ENCODE measurements at places on chromosomes 7 and 10.

GRCh38 chr7:105805447-105806019 lies 70.9 kb downstream of the ATXN7L1 start:
- DNase-seq = no peak

GRCh38 chr10:1903982-1904381 lies 166.7 kb upstream of the ADARB2 start:
- no peak for DNase-seq

DNA sequence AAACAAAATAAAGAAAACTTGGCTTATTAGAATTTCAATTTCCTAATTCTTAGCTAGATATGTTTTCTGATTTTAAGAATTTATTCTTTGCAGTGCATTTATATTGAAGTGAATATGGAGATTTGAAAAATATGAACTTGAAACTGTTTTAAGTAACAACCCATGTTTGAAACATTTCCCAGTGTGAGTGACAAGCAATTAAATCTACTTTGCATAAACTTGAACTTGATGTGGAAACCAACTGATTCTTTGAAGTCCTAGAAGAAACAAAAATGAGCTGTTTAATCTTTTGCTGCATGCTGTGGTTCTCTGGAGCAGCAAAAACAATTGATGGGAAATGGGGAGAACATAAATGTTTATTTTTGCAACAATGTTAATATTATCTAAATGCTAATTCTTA lies 430.2 kb downstream of the ARL4A start:
- DNase-seq = no peak

GRCh38 chr10:128687408-128687807 lies 561.2 kb upstream of the MKI67 start:
- DNase-seq = no peak

DNA sequence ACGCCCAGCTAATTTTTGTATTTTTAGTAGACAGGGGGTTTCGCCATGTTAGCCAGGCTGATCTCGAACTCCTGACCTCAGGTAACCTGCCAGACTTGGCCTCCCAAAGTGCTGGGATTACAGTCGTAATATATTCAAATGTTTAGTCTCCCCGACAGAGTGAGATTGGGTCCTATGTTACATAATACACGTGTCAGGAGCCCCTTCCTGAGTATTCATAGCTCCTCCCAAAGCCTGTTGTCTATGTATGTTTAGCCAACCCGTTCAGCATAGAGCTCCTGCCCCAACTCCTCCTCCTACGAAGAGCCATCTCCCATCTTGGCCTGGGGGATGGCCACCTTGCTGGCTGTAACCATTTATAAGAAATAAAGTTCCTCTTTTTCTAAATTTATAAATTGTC lies 2.7 kb upstream of the PPP2R2D start:
- no peak for DNase-seq

DNA sequence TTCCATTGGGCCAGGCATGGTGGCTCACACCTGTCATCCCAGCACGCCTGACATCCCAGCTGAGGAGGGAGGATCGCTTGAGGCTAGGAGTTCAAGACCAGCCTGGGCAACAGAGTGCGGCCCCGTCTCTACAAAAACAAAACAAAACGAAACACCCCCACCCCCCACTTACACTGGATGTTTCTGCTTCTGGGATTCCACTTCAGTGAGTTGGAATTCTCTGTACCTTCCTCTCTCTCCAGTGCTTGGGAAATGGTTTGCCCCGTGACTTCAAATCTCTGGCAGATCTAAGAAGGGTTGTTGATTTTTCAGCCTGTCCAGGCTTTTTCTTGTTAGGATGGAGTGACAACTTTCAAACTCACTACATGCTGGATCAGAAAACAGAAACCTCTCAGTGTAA lies 106.9 kb downstream of the ANLN start:
- no peak for DNase-seq

DNA sequence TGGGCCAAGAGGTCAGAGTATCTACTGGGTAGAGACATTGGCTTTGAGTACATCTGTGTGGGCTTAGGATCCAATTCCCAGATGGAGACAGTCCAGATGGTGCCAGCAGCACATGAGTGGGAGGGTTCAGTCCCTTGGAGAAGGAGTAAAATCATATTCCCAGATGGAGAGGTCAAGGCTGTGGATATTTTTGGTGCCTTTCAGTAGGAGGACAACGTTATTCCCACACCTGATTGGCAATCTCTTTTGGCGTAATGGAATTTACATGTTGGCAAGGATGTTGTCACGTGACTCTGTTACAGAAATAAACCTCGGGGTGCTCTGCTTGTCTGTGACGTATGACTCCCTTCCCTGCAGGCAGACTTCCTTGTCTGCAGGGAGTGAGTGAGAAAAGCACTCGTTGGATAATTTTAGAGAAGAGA lies 27.6 kb downstream of the NPS start:
- DNase-seq = no peak

DNA sequence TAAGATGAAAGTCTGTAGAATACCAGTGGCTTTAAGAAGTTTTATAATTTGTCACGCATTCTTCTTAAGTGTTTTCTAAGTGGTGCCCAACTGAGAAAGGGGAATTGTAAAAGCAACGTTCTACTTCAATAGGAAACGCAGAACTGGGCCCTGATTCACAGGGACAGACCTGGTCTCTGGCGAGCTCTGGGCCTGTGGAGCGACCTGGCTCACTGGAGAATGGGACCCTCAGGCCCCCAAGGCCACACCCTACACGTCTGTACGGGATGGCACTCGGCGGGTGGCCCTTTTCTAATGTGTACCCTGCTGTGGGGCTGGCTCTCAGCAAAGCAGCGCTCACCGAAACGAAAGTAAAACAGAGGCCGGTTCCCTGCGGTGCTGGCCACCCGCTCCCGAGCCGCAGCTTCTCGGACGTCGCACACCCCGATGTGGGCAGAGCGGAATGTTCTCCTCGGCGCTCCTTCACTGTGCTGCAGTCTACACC lies 205.0 kb downstream of the DIP2C start:
- DNase-seq = peak; percentile 50

GRCh38 chr10:129912986-129913695 lies 50.9 kb downstream of the EBF3 start:
- no peak for DNase-seq

- DNase-seq = no peak
These were observed 213.9 kb downstream of the ELFN1 start for GRCh38 chr7:1883834-1884582.

GRCh38 chr7:44247868-44248651 lies 47.3 kb downstream of the YKT6 start:
- DNase-seq = no peak

DNA sequence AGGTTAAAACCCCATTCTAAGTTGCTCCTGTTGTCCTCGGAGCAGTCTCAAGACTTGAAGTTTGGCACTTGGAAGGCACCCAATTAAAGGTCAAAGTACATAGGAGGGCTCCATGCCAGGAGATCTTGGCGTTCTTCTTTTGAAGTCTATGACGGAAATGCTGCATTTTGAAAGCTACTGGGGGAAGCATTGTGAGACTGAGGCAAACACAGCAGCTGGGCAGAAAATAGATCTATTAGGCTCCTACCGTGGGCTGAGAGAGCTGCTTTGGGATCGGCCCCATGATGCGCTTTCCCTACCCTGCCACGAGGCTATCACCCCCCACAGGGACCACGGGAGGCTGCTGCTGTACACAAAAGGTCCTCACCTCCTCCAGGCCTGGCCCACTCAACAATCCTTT lies 20.0 kb downstream of the KIAA1549 start:
- DNase-seq = no peak

DNA sequence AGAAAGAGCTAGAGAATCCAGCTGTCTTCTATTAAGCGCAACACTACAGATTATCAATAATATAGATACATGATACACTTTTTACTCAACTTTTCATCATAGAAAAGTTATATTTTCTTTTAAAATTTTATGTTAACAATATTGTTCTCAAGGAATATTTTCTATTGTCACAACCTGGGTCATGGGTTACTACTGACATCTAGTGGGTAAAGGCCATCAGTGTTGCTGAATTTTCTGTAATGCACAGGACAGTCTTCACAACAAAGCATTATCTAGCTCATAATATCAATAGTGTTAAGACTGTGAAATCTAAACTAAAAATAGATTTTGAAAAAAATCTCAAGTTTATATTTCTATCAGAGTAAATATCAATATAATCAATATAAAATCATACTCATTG lies 209.8 kb downstream of the ZNF33B start:
- DNase-seq = no peak

DNA sequence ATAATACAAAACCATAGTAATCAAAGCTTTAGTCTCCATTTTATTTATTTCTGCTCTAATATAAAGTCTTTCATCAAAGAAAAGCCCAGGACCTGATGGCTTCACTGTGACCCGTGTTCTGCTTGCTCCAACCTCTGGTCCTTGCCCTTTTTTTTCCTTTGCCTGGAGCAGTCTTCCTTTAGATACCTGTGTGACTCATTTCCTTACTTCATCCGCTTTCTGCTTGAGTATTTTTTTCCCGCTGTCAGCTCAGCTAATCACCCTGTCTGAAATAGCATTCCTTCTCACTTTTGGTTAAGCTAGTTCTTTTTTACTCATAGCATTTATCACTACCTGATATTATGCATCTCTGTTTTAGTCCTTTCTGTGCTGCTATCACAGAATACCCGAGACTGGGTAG lies 194.8 kb downstream of the ABCA13 start:
- DNase-seq = no peak

DNA sequence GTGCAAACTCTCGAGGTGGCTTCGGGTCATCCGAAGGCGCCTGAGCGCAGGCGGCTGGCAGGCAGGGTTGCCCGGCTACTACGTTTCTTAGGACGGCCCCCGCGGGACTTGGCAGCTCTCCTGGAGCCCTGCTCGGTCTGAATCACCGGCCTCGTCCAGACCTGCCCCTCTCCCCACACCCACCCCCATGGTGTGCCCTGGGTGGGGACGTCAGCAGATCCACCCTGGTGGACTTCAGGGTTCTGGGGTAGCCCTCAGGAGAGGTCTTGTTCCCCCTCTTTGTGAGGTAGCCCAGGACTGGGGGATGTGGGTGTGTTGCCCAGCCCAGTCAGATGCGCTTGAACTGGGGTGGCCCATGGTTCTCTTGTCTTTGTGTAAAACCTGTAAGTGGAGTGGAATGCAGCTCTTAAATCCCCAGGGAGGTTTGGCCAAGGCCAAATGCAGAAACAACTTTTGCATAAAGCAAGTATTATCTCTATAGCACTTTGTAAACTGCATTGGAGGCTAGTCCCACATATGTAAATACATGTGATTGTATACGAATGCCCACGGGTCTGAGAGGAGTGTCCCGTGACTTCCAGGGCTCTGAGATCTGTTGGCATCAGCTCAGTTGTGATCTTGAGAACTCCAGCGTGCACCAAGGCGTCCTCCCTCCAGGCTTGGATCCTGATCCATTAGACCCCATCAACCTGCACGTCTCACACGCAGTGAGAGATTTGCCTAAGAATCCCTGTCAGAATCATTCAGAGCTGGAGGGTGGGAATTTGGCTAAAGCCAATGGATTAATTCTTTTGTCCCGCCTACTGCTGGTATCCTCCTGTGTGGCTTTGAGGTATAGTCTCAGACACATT lies 1.8 kb downstream of the PFKFB3 start:
- DNase-seq = peak; percentile 5

DNA sequence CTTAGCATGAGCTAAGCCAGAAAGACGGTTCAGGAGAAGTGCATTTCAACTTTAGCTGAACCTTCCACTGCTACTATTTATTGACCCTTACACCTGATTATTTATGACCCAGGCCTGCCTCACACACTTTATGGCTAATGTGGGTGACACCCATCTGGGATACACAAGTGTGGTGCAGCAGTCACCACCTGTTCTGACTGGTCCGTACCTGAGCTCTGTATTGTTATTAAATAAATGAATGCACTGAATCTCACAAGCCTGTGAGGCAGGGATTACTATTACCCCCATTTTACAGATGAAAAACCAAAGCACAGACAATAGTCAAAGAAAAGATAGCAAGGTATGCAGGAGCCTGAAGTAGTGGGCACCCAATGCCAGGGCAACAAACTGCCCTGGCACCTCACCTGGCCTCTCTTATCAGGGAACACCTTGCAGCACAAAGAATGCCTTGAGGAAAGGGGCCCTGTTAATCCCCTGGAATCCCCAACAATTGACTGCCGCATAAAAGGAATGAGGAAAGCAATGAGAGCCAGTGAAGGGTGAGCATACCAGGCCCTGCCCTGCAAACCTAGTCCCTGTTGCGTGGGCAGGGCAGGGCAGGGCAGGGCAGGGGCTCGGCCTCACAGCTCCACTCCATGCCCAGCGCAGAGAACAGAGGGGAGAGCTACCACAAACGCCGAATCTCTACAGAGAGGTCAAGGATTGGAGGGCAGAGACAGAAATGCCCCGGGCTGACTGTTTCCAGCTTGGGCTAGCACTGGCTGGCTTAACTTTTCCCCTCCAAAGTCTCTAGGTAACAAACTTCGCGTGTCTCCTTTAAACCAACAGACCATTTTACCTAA lies 1.3 kb downstream of the ANXA11 start:
- DNase-seq = no peak

GRCh38 chr7:86708031-86708680 lies 64.4 kb downstream of the GRM3 start:
- DNase-seq = no peak

- DNase-seq = no peak
These were observed 69.5 kb downstream of the TCERG1L start for GRCh38 chr10:131242007-131242406.

DNA sequence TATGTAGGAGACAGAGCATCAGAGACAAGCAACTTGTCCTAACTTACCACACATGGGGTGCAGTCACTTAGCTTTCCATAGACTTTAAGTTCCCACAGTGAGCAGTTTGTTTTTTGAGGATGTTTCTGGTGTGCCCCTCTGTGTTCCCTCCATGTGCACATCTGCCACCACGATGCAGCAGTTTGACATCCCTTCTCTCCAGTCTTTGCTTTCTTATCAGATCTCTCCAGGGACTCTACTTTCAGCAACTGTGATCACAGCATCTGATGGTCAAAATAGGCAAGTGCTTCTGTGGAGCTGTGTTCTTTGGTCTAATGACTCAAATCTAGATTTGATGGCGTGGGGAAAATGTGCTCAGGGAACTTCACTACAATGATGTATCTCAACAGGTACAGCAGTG lies 96.5 kb upstream of the NAMPT start:
- no peak for DNase-seq

- DNase-seq = no peak
These were observed 977 bp downstream of the CALU start for GRCh38 chr7:128739990-128740682.

GRCh38 chr7:14825912-14826311 lies 76.6 kb downstream of the DGKB start:
- DNase-seq = no peak

DNA sequence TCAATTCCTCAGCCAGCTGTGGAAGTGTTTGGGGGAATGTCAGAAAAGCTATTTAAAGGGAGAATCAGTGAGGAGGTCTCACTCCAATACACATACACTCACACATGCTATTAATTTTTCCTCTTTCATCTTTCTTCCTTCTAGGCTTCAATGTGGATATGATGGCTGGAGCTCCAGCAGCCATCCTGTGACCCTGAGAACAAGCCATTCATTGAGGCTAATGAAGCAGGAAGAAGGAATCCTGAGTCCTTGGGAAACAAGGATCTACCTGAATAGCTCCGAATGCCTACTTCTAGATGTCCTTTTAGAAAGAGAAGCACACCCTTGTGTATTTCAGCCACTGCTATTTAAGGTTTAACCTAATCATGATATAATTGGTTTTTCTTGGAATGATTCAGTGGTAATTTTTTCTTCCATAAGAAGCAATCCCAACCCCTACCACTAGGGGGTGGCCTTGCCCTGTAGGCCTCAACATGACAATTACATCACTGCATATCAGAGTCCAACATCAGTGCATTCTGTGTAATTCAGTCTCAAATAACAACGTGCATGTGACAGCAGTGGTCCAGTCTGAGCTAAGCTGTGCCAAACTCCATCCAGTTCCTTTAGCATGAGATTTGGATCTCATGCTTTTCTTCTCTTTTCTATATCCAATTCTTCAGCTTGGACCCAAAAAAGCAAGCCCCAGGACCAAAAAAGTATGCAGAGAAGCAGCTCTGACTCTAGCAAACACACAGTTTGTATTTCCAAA lies 85.3 kb upstream of the ANKRD1 start:
- peak; percentile 78 for DNase-seq

All from CD4-positive, alpha-beta T cell treated with Interleukin-17A for 4 hours (primary cell).